ENCODE measurements at places on chromosomes 3 and 15.

- peak; percentile 84 for DNase-seq
Observed at GRCh38 chr3:57048052-57048671, 12.3 kb upstream of the SPATA12 start.

DNA sequence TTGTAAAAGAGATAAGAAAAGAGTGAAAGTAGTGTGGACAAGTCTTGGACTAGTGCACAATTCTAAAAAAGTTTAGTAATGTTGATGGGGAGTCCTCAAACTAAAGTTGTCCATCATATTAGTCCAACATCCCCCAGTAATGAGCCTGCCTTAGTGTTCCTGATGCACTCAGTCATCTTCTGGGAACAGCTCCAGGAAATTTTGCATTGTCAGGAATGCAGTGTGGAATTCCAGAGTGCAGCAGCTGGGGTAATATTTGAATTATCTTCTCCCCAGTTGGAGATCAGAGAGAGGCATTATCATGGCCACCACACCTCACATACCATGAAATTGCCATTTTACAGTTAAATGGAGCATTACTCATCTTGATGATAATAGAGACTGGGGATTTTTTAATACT, 528.8 kb upstream of the NAALADL2 start:
- no peak for DNase-seq

- no peak for DNase-seq
Observed at GRCh38 chr15:32060706-32061105, 30.4 kb downstream of the CHRNA7 start.

DNA sequence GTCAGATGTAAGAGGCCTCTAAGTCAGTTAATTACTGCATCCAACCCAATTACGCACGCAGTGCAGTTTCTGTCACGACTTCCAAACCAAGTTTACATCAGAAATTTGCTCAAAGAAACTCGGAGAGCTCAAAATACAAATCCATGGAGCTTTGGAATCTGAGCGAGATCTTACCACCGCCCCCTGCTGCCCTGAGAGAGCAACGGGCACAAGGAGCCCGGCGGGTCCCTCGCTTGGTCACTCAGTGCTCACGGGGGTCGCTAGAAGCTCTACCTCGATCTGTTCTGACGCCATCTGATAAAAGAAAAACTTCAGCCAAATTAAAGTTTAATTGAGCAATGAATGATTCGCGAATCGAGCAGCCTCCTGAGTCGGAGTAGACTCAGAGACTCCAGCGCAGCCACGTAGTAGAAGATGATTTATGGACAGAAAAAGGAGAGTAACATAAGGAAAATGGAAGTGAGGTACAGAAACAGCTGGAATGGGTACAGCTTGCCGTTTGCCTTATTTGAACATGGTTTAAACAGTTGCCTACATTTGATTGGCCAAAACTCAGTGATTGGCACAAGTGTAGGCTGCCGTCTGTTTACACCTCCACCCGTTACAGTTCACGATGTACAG, 232.7 kb upstream of the ATP10A start:
- DNase-seq: no peak

Data from DMS79 treated with DMSO at 0.1 percent for 48 hours (cell line).